ENCODE measurements at places on chromosomes 4 and X.

DNA sequence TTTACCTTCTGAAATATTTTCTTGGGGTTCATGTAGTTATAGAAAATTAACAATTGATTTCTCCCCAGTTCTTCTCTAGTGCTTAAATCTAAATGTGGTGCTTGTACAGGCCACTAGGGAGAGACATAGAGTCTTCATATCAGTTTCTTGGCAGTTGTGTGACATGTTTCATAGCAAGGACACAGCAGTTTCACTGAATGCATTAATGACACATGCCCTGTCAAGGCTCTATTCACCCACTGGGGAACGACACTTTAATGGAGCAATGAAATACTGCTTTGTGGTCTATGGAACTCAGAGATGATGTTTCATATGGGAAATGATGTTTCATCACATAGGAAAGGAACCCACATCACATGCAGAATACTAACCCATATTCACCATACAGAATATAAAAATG is 2.8 kb downstream of the VEGFC start:
- DNase-seq, result no peak

DNA sequence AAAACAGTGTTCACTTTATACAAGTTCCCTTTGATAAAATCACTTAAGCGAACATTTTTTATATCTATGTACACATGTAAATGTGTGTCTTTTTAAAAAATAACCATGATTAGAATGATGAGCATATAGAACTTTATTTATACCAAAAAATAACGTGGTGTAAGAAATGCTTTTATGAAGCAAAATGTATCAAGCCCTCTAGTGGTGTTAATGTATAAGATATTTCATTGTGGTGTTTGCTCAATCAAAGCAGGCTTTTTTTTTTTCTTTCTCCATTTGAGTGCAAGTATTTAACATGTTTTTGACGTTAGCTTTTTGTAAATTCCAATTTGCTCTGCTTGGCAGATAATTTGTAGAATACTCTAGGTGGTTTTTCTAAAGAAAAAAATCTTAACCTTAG is 2092.4 kb upstream of the TENM3 start:
- DNase-seq, result no peak

GRCh38 chr4:41473176-41473575 is 64.8 kb upstream of the LIMCH1 start:
- no peak for DNase-seq

DNA sequence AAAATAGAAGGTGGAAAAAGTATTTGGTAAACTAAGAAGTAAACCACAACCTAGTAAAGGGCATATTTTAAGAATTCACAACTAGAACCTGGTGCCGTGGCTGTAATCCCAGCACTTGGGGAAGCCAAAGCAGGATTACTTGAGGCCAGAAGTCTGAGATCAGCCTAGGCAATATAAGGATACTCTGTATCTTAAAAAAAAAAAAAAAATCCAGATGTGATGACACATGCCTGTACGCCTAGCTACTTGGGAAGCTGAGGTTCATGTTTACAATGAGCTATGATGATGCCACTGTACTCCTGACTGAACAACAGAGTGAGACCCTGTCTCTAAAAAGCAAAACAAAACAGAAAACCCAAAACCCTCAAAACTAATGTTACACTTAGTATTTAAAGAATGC is 294.9 kb upstream of the ZCCHC13 start:
- no peak for DNase-seq

GRCh38 chr4:7089213-7089986 is 21.5 kb upstream of the GRPEL1 start:
- DNase-seq, result no peak

GRCh38 chr4:151760002-151760401 is 805 bp downstream of the GATB start:
- DNase-seq, result no peak

GRCh38 chr4:18234108-18234507 is 212.6 kb upstream of the LCORL start:
- DNase-seq, result no peak

DNA sequence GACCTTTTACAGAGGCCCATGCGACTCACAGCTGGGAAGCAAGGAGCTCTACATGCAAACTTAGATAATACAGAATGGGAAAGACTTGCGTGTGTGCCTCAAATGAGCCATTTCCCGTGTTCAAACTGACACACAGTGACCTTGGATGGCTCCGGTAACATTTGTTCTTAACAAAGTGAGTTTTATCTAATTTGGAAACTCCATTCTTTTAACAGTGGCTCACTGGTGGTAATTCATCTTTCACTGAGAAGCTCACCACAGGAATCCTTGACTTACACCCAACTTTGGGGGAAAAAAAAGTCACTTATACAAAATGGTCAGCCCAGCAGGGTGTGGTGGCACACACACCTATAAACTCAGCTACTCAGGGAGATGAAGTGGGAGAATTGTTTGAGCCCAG is 190.6 kb downstream of the LDB2 start:
- DNase-seq, result no peak

GRCh38 chr4:31045724-31046318 is 325.7 kb downstream of the PCDH7 start:
- DNase-seq, result no peak

DNA sequence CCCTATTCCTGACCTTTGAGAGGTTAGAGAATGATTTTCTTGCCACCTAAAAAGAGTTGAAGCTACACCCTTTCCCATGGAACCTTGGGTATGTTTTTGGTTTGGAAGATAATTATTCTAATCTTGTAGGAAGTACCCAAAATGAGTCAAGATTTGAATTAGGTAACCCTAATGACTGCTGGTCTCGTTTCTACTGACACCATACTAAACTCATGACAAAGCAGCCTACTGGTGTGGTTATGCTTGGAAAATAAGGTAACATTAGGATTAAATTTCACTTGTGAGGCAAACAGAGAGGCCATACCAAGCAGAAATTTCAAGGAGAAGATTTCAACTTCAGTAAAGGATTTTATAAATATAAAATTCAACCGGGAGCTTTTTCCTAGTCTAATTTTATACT is 107.9 kb downstream of the FBXW7 start:
- DNase-seq, result no peak

GRCh38 chr4:85644061-85644460 is 169.1 kb downstream of the ARHGAP24 start:
- DNase-seq, result no peak

- no peak for DNase-seq
Measured at GRCh38 chr4:55879224-55879623, 25.8 kb downstream of the EXOC1 start.

- no peak for DNase-seq
Measured at GRCh38 chrX:115017455-115017854, at the start of gene IL13RA2. Gene IL13RA2 (minus strand): TSS chrX:115017616. CDS start chrX:115017269, 347 bp downstream.

Measured in stimulated activated naive B cell treated with anti-CD40 and anti-IgM and Interleukin-4, amounts not matched to agents 10 μg/mL and 1 μg/mL and 100 μg/mL, for 72 hours (primary cell).